Sigmoid colon (tissue), 7 donors: ENCODE measurements at places on chromosomes 7 and 10.

- no peak for DNase-seq
- H3K27me3 ChIP-seq: no peaks in the 10 kb centered on the region
- H3K4me3 ChIP-seq: no peak overlapping the region
- no peaks in the 10 kb centered on the region for H3K4me1 ChIP-seq
- no peak overlapping the region for H3K27ac ChIP-seq
Observed at GRCh38 chr10:107619139-107619538, 454.6 kb upstream of the SORCS1 start.

DNA sequence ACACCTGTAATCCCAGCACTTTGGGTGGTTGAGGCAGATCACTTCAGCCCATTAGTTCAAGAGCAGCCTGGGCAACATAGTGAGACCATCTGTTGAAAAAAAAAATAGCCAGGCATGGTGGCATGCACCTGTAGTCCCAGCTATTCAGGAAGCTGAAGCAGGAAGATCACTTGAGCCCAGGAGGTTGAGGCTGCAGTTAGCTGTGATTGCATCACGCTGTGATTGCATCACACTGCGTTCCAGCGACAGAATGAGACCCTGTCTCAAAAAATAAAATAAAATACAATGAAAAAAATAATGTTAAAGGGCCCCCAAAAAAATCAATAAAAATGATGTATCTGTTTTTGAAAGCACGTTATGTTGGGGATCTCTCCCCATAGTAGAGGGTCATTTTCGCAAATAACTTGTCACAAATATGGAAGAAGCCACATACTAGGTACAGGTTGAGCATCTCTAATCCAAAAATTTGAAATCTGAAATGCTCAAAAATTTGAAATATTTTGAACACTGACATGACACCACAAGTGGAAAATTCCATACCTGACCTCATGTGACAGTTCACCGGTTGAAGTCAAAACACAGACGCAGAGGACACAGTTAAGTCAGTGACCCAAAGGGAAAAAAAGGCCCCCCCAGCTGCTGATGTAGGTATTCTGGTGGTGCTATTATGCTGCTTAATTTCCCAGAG lies 9.5 kb downstream of the CISD1 start:
- DNase-seq: no peak
- no peak overlapping the region for H3K4me3 ChIP-seq
- no peak overlapping the region for H3K27ac ChIP-seq
- no peaks in the 10 kb centered on the region for H3K27me3 ChIP-seq
- no peaks in the 10 kb centered on the region for H3K36me3 ChIP-seq
- H3K4me1 ChIP-seq: no peaks in the 10 kb centered on the region

DNA sequence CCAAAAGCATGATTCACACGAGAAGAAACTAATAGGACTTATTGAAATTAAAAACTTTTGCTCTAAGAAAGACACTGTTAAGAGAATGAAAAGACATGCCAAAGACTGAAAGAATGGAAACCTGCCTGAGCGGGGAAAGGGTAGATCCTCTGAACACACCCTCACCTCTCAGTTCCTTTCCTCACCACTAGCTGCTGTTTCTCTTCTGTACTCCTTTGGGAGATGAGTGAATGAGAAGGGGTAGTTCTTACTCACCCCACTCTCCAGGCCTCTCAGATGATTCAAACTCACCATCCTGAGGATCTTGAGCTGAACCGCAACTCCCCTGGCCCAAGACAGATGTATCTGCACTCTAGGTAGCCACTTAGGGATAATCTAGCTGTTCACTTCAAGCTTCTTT lies 41.9 kb downstream of the IQUB start:
- no peak overlapping the region for H3K4me3 ChIP-seq
- H3K4me1 ChIP-seq: no peaks in the 10 kb centered on the region
- no peaks in the 10 kb centered on the region for H3K36me3 ChIP-seq
- no peaks in the 10 kb centered on the region for H3K27me3 ChIP-seq
- no peak overlapping the region for H3K27ac ChIP-seq

- H3K4me3 ChIP-seq: no peak overlapping the region
- H3K4me1 ChIP-seq: peaks cover 6% of the 10 kb centered on the region
- DNase-seq: no peak
- H3K36me3 ChIP-seq: no peaks in the 10 kb centered on the region
- no peak overlapping the region for H3K27ac ChIP-seq
Observed at GRCh38 chr10:99777918-99778714, 4.3 kb upstream of the ABCC2 start.

DNA sequence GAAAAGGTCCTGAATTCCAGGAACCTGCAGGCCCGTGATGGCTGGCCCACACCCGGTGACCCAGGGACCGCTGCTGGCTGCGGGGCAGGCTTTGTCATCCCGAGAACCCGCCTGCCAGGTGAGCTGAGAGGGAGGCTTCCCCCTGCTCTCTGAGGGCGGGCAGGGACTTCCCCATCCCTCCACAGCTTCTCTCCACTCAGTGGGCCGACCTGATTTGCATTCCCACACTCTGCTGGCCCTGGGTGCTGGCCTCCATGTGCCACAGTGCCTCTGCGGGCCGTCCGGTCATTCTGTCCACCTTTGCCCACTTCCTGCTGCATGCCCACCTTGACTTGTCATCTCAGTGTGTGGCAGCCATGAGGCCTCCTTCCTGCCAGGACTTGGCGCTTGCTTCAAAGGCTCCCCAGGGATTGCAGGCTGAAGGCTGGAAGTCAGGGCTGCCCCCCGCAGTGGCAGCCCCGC lies 35.3 kb downstream of the PALD1 start:
- H3K4me1 ChIP-seq: peaks cover 48% of the 10 kb centered on the region
- DNase-seq: no peak
- no peaks in the 10 kb centered on the region for H3K27me3 ChIP-seq
- no peak overlapping the region for H3K4me3 ChIP-seq
- no peak overlapping the region for H3K27ac ChIP-seq

GRCh38 chr10:76430061-76430645 lies 998.7 kb downstream of the LRMDA start:
- no peak for DNase-seq
- H3K27me3 ChIP-seq: no peaks in the 10 kb centered on the region
- peak overlapping the region; percentile 26 for H3K4me3 ChIP-seq
- H3K27ac ChIP-seq: peak overlapping the region; percentile 79
- H3K4me1 ChIP-seq: peaks cover 57% of the 10 kb centered on the region

GRCh38 chr10:52312942-52313255 lies 1.2 kb upstream of the DKK1 start:
- H3K27me3 ChIP-seq: peaks cover 24% of the 10 kb centered on the region
- H3K36me3 ChIP-seq: no peaks in the 10 kb centered on the region
- no peak overlapping the region for H3K27ac ChIP-seq

- H3K36me3 ChIP-seq: no peaks in the 10 kb centered on the region
- DNase-seq: no peak
- H3K27ac ChIP-seq: no peak overlapping the region
- H3K27me3 ChIP-seq: no peaks in the 10 kb centered on the region
- no peaks in the 10 kb centered on the region for H3K4me1 ChIP-seq
Observed at GRCh38 chr10:24452030-24452429, 243.1 kb downstream of the KIAA1217 start.

- no peak overlapping the region for H3K4me3 ChIP-seq
- H3K27ac ChIP-seq: no peak overlapping the region
- DNase-seq: no peak
- H3K36me3 ChIP-seq: no peaks in the 10 kb centered on the region
- no peaks in the 10 kb centered on the region for H3K4me1 ChIP-seq
Observed at GRCh38 chr7:119783799-119784198, 489.2 kb upstream of the KCND2 start.

GRCh38 chr10:30216821-30217220 lies 132.3 kb downstream of the MTPAP start:
- H3K27ac ChIP-seq: no peak overlapping the region
- H3K27me3 ChIP-seq: no peaks in the 10 kb centered on the region
- H3K4me3 ChIP-seq: no peak overlapping the region
- no peak for DNase-seq
- no peaks in the 10 kb centered on the region for H3K4me1 ChIP-seq
- no peaks in the 10 kb centered on the region for H3K36me3 ChIP-seq

DNA sequence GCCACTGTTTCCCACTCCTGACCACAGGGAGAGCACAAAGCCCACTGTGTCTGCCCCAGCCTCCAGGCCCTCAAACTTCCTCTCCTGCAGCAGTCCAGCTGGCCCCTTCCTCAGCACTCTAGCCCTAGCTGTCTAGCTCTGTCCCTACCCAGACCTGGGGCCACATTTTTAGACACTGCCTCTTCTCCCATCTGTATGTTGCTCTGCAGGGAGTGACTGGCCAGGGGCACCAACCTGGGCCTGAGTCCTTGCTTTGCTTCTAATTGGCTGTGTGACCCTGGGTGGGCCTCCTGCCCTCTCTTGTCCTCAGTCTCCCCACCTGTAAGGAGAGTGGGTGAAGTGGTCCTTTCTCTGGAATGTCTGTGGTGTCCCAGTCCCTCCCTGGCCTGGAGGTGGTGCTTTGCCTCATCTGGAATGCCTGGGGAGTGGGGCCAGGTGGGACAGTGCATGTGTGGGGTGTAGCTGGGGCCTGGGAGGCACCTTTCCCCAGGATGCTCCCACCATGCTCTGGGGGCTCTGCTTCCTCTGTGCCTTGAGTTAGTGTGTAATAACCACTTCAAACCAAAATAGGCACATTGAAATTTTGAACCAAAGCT lies 25.1 kb downstream of the AQP1 start:
- H3K4me3 ChIP-seq: no peak overlapping the region
- peak; percentile 47 for DNase-seq
- H3K27me3 ChIP-seq: no peaks in the 10 kb centered on the region
- H3K4me1 ChIP-seq: peaks cover 3% of the 10 kb centered on the region

DNA sequence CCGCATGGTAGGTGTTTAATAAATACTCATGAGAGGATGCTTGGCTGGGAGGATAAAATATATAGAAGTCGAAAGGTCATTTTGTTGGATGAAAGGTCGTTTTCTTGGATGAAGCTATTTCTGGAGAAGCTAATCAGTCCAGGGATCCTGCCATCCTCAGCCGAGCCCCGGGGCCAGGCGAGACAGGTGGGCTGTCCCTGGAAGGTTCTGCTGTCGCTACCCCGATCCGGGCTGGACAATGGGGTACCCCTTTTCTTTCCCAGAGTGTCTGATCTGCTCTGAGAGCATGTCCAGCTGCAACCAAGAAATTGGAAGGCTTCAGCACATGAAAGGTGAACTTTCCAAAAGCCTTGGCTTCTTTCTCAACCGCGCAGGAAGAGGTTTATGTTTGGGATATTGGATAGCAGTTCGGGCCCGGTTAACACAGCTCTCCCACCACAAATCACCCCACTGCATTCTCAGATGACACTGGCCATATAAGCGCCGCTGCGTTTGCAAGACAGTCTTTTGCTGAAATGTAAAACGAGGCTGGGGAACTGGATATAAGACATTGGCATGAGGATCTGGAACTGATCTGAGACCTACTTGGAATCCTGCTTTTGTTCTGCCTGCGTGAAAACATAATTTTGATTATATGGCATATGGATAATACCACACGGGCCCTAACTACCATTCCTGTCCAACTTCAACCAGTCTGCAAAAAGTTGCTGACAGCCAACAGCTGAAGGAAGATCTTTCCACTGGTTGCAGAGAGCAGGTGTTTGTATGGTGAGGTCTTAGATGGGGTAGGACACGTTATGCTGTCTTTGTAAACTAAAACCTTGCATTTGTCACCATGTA lies 31.2 kb upstream of the MSRB2 start:
- no peak for DNase-seq
- peaks cover 32% of the 10 kb centered on the region for H3K4me1 ChIP-seq
- no peaks in the 10 kb centered on the region for H3K36me3 ChIP-seq
- H3K4me3 ChIP-seq: peak overlapping the region; percentile 25
- H3K27ac ChIP-seq: peak overlapping the region; percentile 68

DNA sequence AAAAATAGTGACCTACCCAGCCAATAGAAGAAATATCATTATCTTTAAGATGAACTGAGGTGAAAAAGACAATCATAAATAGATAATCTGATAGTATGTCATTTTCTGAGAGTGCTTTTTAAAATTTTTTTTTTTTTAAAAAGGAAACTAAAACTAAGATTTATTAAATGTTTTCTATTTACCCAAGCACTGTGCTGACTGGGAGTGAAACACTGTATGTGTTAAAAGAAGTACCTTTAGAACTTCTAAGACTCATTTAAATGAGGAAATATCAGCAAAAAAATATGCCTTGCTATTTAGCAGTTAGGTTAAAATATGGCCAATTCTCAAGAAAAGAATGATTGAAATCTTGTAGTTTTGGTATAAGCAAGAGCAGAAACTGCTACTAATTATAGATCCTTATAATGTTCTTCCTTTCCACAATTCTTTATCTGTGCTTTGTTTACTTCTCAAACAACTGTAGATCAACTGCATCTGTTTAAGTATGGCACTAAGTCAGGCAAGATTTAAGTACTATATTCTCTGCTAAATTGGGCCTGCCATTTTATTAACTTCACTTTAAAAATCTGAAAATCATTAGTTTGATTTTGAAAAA lies 39.5 kb upstream of the WNT2 start:
- H3K4me3 ChIP-seq: no peak overlapping the region
- H3K27ac ChIP-seq: no peak overlapping the region
- no peaks in the 10 kb centered on the region for H3K4me1 ChIP-seq
- no peaks in the 10 kb centered on the region for H3K36me3 ChIP-seq
- H3K27me3 ChIP-seq: no peaks in the 10 kb centered on the region

DNA sequence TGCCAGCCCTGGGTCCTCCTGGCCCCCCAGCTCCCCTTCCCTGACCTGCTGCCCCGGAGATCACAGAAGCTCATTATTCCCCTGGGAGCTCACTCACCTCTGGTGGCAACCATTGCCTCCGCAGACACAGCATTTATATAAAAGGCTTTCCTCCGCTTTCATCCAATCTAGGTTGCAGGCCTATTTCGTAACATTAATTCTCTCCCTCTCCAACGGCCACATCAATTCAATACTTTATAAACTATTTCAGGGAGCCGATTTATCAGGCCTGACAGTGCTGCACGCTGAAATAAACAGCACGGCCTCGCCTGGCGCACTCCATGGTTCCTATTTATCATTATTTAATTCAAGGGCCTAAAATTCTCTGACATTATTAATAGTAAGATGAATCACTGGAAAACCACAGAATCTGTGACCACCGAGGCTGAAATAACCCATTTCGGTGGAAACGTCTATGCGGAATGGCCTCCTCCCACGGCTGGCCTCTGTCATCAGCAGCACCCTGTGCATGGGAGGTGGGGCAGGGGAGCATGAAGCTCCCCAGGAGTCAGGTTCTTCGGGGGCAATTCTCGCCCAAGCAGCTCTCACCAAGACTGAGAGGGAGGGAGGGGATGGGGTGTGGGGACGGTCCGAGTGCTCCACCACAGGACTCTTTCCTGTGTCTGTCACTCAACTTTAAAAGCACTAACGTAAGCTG lies 249.3 kb upstream of the PFKP start:
- no peaks in the 10 kb centered on the region for H3K36me3 ChIP-seq
- no peaks in the 10 kb centered on the region for H3K4me1 ChIP-seq
- no peak for DNase-seq
